Amniotic stem cell (primary cell): ENCODE measurements at places on chromosomes 1 and 21.

DNA sequence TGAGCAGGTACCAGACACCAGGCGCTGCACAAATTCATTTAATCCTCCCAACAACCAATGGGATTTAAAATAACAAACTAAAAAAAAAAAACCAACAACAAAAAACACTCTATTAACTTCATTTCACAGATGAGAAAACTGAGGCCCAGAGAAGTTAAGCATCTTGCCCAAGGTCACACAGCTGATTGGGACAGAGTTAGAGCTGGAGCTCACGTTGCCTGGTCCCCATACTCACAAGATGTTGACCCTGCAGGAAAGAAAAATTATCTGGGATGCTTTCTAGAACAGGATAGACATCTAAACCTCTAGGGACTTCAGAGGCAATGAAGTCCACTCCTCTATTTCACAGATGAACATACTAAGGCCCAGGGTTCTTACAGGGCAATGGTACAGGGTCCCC is 175.3 kb downstream of the PSMG1 start:
- DNase-seq = no peak

GRCh38 chr1:145892486-145893087 is 6.9 kb upstream of the ANKRD35 start:
- no peak for DNase-seq

DNA sequence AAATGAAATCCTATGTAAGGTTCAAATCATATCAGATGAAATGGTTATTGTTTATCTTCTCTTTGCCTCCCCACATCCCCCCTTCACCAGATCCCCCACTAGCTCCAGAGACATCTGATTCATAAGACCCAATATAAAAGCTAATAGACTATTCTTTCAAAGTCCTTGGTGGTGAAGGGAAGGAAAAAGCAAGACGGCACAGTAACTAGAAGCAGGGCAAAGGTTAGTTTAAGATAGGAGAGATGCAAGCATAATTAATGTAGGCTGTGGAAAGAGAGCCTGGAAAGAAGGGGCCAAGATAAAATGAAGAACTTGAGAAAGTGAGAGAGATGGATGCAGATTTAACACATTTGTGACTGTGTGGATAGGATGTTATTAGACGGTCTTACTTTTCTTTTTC is 33.8 kb downstream of the BTG3 start:
- DNase-seq = no peak

- no peak for DNase-seq
These were observed 137.1 kb upstream of the USP24 start for GRCh38 chr1:55352080-55352810.

DNA sequence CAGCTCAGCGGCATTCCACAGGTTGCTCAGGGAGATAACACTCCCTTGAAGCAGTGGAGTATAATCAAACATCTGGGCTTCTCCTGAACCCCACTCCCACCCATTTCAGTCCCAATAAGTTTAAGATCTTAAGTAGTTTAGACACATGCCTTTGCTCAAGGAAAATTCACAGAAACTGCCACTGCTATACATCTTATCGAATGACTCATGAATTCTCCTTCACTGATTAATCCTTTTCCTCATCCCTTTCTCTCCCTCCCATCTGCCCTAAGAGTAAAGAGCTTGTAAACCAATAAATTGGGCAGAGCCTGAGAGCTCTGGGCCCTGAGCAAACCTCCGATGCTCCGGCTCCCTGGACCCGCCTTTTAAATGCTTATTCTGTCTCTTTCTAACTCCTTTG is 10.2 kb downstream of the VN1R5 start:
- no peak for DNase-seq

GRCh38 chr21:42135386-42136052 is 64.4 kb downstream of the UMODL1 start:
- no peak for DNase-seq

GRCh38 chr1:11527541-11528452 is 48.8 kb downstream of the DISP3 start:
- no peak for DNase-seq

- no peak for DNase-seq
These were observed 53.9 kb downstream of the GALNT2 start for GRCh38 chr1:230120921-230121381.

DNA sequence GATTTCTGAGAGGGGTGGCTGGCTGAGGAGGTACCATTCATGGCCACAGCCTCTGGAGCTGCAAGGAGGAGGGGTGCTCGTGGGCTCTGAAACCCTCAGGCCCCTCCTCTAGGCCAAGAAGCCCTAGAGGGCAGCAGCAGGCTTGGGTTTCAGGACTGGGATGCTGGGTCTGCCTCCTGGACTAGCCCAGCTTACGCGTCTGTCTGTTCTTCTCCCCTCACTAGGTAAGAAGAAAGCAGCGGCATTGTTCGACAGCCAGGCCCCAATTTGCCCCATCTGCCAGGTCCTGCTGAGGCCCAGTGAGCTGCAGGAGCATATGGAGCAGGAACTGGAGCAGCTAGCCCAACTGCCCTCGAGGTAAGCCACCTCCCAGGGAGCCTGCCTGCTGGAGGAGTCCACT is 60.3 kb downstream of the TMEM53 start:
- DNase-seq = no peak

DNA sequence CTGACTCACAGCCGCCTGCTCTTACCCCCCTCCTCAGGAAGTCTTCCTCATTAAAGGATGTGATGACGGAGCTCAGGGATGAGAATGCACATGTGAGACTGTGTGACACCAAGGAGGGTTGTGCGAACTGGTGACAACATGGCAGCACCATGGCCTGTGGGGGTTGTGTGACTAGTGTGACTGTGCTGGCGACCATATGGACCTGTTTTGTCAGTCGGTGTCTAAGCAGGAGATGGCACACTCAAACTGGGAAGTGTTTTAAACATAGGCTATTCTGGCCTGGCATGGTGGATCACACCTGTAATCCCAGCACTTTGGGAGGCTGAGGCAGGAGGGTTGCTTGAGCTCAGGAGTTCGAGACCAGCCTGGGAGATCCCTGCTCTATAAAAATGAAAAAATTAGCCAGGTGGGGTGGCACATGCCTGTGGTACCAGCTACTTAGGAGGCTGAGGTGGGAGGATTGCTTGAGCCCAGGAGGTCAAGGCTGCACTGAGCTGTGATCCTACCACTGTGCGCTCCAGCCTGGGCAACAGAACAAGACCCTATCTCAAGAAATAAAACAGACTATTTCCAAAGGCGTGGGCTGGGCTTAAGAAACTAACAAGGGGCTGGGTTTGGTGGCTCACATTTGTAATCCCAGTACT is 7.4 kb downstream of the TRNP1 start:
- no peak for DNase-seq

GRCh38 chr1:201266276-201266675 is 17.0 kb upstream of the PKP1 start:
- no peak for DNase-seq

GRCh38 chr1:160726498-160727315 is 12.3 kb upstream of the SLAMF7 start:
- DNase-seq = peak; percentile 8

DNA sequence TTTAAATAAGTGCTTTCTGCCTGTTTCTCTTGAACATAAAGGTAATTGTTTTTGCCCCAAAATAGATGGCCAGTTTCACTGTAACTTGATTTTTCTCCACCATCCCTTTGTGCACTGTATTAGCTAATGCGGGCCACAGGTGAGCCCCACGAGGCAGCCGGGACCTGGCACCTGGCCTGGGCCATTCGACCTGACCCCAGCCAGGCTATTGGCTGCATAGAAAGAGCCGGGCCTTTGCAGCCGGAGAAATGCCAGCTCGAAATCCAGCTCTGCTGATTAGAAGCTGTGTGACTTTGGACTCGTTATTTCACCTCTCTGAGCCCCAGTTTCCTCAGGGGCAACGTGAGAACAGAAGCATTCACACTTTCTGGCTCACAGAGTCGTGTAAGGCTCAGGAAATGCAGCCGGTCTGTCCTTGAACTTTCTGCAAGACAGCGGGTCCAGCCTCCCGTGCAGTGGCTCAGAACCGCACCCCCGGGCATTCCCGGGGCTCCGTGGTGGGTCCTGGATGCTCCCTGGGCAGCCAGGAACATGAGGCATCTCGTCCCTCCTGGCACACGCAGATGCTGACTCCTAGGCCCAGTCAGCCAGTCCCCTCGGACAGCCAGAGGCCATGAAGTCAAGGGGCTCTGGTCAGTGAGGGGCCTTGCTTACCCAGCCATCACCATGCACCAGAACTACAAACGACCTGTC is 37.4 kb upstream of the ACTRT2 start:
- no peak for DNase-seq
